ENCODE measurements at places on chromosomes 1 and 21.

- DNase-seq, result no peak
Measured at GRCh38 chr1:188496506-188496905, 1667.8 kb downstream of the PLA2G4A start.

DNA sequence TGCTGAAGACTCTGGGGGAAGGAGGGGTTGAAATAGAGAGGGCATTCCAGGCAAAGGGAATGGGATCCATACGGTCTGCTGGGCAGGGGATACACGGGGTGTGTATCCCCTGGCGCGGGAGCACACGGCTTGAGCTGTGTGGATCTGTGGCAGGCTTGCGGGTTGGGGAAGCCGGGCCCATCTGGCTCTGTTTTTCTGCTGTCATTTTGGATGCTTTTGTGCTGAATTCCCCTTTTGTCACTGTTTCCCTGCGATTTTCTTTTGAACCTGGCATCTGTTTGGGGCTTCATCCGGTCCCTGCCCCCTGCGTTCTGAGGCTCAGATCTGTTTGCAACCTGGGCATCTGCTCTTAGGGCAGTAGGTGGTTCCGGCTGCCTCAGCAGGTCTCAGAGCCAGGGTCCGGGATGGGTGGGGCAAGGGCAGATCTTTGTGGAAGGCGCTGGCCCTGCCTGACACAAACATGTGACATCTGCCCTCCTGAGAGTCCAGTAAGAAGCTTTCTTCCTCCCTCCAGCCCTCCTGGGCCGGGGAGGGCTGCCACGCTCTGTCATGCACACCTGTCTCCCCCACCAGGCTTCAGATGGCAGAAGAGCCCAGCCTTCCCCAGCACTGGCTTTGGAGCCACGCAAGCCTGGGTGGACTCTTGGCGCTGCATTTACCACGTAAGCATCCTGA is 84.0 kb downstream of the IGSF21 start:
- DNase-seq, result peak; percentile 85

GRCh38 chr21:37241426-37241825 is 25.7 kb downstream of the VPS26C start:
- DNase-seq, result no peak

DNA sequence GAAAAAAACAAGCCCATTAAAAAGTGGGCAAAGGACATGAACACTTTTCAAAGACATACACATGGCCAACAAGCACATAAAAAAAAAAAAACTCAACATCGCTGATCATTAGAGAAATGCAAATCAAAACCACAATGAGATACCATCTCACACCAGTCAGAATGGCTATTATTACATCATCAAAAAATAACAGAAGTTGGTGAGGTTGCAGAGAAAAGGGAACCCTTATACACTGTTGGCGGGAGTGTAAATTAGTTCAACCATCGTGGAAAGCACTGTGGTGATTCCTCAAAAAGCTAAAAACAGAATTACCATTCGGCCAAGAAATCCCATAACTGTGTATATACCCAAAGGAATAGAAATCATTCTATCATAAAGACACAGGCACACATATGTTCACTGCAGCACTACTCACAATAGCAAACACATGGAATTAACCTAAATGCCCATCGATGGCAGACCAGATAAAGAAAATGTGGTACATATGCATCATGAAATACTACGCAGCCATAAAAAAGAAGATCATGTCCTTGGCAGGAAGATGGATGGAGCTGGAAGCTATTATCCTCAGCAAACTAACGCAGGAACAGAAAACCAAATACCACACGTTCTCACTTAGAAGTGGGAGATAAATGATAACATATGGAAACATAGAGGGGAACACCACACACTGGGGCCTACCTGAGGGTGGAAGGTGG is 70.1 kb downstream of the INTS7 start:
- no peak for DNase-seq

DNA sequence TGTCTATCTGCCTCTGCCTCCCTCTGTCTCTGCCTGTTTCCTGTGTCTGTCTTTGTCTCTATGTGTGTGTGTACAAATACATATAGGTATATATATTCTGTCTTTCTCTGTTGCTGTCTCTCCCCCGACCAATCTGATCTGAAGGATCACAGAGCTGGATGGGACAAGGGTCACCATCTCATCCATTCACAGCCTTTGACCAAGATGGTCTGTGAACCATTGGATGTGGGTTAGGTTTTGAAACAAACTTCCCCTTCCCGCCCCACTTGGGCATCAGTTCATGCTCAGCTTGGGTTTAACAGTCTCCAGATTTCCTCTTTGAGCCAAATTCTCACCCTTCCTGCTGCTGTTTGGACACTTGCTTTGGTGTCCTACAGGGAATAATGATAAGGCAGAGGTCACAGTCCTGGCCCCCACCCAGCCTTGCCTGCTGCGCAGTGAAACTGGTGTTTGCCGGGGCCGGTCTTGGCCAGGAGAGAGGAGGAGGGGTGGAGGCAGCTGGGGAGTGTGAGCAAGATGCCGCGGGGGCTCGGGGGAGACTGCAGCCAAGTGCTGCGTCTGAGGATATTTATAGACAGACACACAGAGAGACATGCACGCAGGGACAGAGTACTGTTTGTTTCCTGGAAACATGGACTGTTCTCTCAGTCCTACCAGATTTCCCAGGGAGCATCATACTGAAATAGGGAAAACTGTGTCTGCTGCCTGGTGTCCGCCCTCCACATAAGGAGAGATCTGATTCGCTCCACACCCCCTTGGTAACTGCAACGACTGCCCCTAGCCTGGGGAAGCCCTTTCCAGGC is 27.0 kb upstream of the BTG2 start:
- DNase-seq, result peak; percentile 63

DNA sequence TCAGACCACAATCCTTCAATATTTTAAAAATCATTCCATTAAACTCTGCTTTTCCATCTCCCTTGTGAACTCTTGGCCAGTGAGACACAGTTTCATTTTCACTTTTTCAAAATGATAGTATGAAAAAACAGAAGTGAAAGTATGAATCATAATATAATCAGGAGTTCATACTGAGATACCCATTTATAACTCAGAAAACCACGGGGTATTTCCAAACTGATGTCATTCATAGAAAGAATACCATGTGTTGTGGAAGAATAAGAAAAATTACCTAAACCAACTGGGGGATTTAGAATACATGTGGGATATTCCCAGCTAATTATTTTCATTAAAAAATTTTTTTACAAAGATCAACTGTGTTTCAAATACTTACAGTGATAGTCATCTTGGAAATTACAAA is 149.9 kb downstream of the MRPL39 start:
- DNase-seq, result no peak

- no peak for DNase-seq
Measured at GRCh38 chr1:152191260-152191659, 32.2 kb upstream of the RPTN start.

- no peak for DNase-seq
Measured at GRCh38 chr1:185693654-185694053, 40.5 kb upstream of the HMCN1 start.

- no peak for DNase-seq
Measured at GRCh38 chr1:147740391-147740790, 20.0 kb downstream of the GJA5 start.

DNA sequence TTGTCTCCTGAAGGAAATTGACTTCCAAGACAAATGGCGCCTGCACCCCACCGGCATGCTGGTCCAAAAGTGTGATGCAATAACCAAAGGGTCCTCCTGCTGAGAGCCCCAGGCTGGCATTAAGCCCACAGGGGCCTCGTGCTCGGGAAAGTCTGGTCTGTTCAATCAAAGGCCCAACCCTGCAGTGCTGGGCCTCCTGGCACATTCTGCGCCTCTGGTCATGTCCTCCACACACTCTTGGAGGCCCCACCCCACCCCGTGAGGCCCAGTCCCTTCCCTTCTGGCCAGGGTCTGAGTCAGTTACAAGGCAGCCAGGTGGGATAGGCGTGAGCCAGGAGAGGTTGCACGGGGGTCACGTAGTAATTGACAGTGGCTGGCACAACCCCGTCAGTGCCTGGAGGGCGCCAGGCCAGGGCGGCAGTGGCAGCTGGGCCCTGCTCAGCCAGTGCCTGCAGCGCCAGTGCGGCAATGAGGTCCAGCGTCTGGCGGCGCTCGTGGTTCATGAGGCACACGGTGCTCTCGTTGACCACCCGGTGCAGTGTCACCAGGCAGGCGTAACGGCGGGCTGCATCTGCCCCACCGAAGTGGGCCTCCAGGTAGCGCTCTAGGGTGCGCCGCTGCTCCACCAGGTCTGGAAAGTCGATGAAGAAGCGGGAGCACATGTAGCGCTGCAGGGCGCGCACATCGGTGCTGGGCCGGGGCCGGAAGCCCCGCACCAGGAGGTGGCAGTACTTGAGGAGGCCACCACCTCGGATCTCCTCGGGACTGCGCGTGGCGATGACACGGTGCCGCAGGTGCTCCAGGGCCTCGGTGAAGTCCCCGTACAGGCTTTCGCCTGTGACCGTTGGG is 6.8 kb downstream of the TENT5B start:
- DNase-seq, result no peak

DNA sequence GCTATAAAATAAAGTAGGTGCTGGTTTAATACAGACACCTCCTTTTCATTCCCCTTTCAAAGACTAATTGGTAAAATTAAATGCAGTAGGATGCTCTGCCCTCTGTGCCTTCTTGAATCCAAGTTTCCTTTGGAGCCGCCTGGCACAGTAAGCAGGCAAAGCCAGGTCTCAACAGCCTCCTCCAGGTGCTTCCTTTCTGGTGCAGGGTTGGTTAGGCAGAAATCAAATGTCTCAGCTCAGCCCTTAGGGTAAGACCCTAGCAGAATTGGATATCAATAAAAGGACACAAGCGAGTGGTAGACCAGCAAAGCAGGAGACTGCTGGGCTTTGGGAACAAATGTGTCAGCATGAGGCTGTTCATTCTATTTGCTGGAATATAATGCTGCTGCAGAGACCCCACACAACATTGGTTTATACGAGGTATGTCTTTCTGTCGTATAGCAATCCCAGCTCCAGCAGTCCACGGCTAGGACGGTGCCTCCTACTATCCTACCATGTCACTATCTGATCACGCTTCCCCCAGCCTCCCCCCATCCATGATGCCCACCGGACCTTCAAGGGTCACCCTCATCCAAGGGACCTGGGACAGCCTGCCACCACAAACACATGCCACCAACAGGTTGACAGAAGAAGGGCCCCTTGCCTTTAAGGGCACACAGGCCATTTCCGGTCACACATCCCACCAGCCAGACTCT is 58.4 kb downstream of the CAPN2 start:
- no peak for DNase-seq

DNA sequence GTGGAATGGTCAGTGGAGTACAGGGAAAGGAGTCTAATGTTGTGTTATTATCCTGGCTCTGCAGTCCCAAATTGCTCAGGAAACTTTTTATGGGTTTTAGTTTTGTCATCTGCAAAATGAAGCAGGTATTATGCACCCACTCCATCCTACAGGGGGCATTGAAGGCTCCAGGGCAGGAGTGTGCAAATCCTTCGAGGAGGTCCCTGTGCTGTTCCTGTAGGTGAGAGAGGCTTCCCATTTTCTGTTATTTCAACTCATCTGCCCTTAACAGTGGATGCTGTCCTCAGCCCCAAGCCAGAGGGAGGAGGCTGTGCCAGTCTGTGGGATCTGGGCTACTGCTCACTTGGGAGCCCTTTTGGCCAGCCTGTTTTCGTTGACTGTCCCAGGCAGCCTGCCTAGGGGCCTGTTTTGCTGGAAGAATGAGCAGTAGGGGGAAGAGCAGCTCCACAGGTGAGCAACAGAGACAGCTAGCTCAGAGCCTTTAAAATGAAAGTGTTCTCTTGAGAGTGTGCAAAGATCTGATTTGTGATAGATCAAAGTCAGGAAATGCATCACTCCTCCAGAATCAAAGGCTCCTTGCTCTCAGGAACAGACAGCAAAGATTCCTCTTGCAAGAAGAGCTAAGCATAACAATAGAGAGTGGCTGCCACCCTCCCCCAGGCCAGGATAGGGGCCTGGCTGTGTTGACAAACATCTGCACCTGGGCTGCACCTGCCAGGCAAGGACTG is 317.6 kb upstream of the PROX1 start:
- DNase-seq, result no peak

DNA sequence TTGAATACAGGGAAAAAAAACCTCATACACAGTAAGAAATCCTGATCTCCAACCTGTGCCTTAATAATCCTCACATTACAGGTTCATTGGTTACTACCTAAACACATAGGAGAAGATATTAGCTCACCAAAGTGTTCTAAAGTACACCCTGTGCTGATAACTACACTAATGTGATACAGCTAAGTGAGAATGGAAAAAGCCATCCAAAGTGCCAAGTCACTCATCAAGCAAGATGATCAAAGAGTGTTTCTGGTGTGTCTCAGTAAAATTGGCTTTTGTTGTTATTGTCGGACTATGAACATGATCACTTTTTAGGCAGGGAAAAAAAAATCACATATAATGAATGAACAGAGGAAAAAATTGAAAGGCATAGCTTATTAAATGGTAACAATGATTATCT is 31.4 kb downstream of the EPS15 start:
- no peak for DNase-seq

DNA sequence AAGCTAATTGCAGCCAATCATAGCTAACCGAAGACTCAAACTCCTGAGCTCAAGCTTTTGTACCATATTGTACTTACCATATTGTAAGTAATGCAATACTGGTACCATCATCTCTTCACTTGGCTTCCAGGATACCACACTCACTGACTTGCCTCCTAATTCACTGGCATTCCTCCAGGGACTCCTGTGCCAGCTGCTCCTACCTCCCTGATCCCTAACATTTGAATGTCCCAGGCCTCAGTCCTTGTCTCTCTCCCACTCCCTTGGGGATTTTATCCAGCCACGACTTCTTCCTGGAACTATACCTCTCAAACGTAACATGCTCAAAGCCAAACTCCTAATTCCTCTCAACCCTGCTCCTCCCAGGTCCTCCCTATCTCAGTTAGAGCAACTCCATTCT is 33.8 kb downstream of the USP48 start:
- DNase-seq, result peak; percentile 71

DNA sequence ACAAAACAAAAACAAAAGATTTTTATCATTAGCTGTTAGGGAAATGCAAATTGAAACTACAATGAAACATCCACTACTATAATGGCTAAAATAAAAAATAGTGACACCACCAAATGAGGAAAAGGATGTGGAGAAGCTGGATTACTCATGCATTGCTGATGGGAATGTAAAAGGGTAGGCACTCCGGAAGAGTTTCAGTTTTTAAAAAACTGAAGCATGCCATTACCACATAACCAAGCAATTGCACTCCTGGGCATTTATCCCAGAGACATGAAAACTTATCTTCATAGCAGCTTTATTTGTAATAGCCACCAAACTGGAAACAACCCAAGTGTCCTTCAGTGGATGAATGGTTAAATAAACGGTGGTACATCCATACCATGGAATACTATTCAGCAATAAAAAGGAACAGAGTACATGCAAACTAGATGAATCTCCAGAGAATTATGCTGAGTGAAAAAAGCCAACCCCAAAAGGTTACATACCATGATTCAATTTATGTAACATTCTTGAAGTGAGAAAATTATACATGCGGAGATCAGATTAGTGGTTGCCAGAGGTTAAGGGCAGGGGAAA is 14.5 kb upstream of the CFAP298 start:
- DNase-seq, result no peak
